ENCODE measurements at places on chromosomes 3 and 15.

- no peak for DNase-seq
Observed at GRCh38 chr3:57169108-57169507, 4.0 kb upstream of the IL17RD start.

- no peak for DNase-seq
Observed at GRCh38 chr3:194489736-194490612, 3.2 kb upstream of the ATP13A3 start.

DNA sequence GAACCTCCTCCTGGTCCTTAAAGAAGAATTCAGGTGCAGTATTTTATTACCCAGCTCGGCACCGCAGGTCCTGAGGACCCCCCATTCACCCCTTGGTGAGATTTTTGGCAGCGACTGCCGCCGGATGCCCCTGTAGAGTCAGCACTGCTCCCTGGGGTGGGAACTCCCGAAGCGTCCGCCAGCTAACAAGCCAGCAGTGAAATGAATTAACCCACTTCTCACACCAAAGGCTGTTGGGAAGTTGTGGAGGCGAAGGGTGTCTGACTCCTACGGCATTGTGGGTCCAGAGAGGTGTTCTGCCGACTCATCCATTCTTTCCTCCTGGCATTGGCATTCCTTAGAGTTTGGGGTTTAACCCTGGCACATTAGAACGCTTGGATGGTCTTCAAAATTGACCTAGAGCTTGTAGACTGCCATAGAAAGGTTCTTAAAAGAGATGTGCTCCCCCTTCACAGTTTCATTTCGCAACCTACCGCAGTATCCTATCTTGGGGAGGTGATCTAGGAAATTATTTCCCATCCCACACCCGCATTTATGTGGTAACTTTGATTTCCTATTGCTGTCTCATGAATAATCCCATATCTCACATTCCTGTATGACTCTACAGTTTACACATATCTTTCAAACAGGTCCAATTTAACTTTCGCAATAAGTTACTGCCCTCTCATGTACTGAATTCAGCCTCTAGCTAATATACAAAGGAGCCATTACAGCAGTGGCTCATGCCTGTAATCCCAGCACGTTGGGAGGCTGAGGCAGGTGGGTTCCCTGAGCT, 879 bp upstream of the EIF5A2 start:
- no peak for DNase-seq

DNA sequence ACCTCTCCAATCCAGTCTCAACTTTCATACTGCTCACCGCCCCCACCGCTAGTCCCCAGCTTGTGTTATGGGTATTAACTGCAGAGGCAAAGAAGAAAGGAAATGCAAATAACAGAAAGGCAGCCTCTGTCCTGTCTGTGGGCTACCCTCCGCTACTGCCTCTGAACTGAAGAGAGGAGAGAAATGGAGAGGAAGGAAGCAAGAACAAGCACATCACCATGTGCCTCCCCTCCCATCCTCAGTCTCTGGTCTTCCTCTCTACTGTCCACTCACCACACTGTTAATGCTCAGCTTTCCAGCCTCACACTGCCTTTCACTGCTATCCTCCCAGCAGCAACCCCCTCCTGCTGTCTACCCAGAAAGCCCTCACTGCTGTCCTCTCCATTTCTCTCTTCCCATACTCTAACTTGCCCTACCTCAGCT, 139.0 kb upstream of the SLC2A2 start:
- DNase-seq, result no peak
